ENCODE measurements at places on chromosomes 3 and 15.

DNA sequence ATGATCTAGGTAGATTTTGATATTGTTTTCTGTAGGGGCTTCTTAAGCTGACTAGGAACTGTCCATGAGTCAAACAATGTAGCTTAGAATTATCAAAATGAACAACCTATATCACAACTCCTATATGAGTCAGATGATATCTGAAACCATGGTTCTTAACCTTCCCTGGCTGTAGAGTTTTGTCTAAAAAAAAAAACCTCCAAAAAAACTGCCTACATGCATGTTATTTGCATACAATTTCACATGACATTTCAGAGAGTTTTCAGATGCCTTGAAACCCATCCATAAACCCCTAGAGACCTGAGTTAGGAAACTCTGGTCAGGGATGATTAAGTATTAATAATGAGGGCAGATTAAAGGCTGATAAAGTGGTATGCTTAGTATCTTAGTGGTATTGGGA is 157.0 kb downstream of the CHST2 start:
- DNase-seq: no peak

GRCh38 chr3:186035277-186035676 is 73.6 kb downstream of the ETV5 start:
- no peak for DNase-seq

GRCh38 chr3:71504250-71505036 is 79.1 kb downstream of the FOXP1 start:
- no peak for DNase-seq

DNA sequence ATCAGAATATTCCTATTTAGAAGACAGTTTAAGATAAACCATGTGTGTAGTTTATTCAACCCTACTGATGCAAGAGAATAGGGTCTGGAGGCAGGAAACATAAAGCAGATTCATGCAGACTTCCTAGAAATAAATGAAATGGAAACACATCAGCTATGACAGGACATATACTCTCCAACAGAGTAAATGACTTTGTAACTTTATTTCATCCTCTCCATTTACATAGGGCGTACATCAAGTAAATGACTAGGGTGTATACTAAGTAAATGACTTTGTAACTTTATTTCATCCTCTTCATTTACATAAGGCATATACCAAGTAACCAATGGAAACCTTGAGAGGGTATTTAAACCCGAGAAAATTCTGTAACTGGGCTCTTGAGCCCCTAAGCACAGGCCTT is 17.6 kb upstream of the SRPRB start:
- DNase-seq: no peak

GRCh38 chr3:47573190-47574172 is 5.2 kb downstream of the CSPG5 start:
- DNase-seq: no peak

DNA sequence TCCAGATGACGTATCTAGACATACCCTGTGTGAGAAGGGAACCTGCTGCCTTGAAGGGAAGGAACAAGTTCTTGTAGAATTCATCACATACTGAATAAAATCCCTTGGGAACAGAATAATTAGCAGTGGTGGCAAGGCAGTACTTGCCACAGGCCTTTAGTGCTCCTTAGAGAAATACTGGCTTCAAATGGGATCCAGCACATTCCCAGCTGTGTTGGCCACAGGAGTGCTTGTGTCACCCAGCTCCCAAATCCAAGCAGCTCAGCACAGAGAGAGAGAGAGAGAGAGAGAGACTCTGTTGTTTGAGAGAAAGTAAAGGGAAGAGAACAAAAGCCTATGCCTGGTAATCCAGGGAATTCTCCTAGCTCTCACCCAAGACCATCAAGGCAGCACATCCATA is 969.0 kb upstream of the ALCAM start:
- DNase-seq: no peak

DNA sequence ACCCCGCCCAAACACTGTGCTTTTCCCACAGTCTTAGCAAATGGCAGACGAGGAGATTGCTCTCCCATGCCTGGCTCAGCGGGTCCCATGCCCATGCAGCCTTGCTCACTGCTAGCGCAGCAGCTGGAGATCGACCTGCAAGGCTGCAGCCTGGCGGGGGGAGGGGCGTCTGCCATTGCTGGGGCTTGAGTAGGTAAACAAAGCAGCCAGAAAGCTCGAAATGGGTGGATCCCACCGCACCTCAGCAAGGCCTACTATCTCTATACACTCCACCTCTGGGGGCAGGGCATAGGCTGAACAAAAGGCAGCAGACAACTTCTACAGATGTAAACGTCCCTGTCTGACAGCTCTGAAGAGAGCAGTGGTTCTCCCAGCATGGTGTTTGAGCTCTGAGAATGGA is 27.2 kb upstream of the WDR5B start:
- DNase-seq: no peak

GRCh38 chr15:48695827-48696573 is 50.5 kb upstream of the FBN1 start:
- DNase-seq: no peak

DNA sequence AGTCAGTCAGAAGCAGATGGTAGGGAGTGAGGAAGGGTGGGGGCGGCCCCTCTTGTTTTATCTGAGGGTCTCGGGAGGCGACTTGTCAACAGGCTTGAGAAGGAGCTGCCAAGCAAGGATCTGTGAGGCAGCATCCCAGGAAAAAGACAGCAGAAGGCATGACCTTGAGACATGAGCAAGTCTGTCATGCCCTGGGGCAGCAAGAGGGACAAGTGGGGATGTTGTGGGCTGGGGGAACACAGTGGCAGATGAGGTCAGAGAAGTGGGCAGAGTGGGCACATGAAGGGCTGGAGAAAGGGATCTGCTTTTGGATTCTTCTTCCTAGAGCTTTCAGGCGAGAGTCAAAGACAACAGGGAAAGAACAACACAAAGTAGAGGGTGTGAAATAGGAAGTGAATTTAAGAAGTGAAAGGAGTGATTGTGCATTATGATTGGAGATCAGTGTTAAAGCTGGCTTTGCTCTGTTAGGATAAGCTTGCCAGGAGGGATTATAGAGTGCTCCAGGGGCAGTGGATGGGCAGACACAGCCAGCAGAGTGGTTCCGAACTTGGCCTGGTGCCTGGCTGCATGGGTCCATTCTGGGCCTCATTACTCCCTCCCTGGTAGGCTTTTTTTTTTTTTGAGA is 73.3 kb downstream of the USP13 start:
- DNase-seq: no peak

GRCh38 chr3:48747015-48747615 is 30.1 kb upstream of the IP6K2 start:
- no peak for DNase-seq

DNA sequence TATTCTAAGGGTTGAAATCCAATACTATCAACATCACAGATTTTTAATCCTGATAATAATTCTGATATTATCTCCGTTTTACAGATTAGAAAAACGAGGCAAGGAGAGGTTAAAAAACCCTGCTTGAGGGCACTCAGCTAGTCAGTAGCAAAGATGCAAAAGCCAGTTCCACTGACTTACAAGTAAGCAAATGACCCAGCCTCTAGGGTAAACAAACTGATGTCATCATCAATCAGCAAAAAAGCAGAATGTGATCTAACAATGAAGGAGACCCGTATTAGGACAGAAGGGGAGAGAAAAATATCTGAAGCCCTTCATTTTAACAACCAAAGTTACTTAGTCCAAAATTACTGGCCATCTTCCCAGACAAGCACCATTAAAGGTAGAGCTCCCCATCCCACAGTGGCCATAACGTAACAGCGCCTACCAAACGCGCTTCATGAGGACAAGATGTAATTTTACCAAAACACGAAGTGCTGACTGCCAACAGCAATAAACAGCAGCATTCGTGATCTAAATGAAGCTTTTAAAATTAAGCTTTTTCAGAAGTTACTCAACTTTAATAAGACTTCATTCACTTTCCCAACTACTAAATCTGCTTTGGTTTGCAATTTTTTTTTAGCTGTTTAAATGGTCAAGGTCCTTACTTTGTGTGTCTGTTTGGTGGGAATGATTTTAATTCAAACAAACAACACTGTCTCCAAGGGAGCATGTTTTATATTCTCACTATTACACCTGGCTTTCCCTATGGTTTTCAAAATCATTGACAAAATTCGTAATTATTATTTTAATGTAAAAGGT is 176.6 kb downstream of the OSBPL10 start:
- DNase-seq: no peak

Measured in stimulated activated CD8-positive, alpha-beta memory T cell treated with anti-CD3 and anti-CD28 coated beads, Interleukin-2, amount 100 ng/mL, for 1 hour (primary cell).